ENCODE measurements at places on chromosomes 4 and X. TPM values are rescaled to one million over a fixed set of nuclear protein-coding genes. Genes with fewer than 3 reads are reported as not detected.

SLC25A14 gene
- polyA plus RNA-seq, result 76.5 TPM

TTC29 gene
- polyA plus RNA-seq, result not detected

RIPPLY1 gene
- polyA plus RNA-seq, result not detected

HSD17B13 gene
- polyA plus RNA-seq, result 0.31 TPM

SPANXN4 gene
- not detected for polyA plus RNA-seq

SORBS2 gene
- 0.74 TPM for polyA plus RNA-seq

ADH4 gene
- not detected for polyA plus RNA-seq

DMP1 gene
- not detected for polyA plus RNA-seq

FRG1 gene
- polyA plus RNA-seq, result 110 TPM

GAGE2A gene
- polyA plus RNA-seq, result not detected

SPATA4 gene
- 4.7 TPM for polyA plus RNA-seq

FDCSP gene
- polyA plus RNA-seq, result not detected

NDP gene
- polyA plus RNA-seq, result 6.6 TPM

KLF3 gene
- 2.0 TPM for polyA plus RNA-seq

TEX13C gene
- not detected for polyA plus RNA-seq

PRRG3 gene
- 7.6 TPM for polyA plus RNA-seq

ATP2B3 gene
- 12.9 TPM for polyA plus RNA-seq

YY2 gene
- polyA plus RNA-seq, result 2.7 TPM

ELF4 gene
- polyA plus RNA-seq, result not detected

CT45A1 gene
- not detected for polyA plus RNA-seq

CYBB gene
- polyA plus RNA-seq, result not detected

ADGRG4 gene
- polyA plus RNA-seq, result not detected

SCD5 gene
- polyA plus RNA-seq, result 439 TPM
